ENCODE measurements at places on chromosomes 2 and 18.

GRCh38 chr2:103132536-103133217 is 370.8 kb downstream of the TMEM182 start:
- ATAC-seq: no peak

- peak; percentile 28 for ATAC-seq
These were observed 167.8 kb upstream of the FOSL2 start for GRCh38 chr2:28224648-28225472.

DNA sequence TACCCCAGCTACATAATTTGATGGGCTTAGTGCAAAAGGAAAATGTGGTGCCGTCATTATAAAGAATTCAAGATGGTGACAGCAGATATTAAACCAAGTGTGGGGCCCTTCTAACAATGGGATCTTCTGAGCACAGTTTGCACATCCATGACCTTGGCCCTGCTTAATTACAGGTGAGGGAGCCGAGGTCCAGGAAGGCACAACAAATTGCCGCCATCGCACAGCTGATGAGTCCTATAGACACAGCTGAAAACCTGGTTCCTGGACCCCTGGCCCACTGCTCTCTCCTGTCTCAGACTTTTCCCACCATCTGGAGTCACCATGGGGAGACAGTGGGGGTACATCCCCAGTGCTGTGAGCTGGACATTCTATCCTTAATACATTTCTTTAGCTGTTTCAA is 95.8 kb upstream of the MAP4K3 start:
- no peak for ATAC-seq

GRCh38 chr2:205994344-205994743 is 91.6 kb downstream of the INO80D start:
- ATAC-seq: no peak

DNA sequence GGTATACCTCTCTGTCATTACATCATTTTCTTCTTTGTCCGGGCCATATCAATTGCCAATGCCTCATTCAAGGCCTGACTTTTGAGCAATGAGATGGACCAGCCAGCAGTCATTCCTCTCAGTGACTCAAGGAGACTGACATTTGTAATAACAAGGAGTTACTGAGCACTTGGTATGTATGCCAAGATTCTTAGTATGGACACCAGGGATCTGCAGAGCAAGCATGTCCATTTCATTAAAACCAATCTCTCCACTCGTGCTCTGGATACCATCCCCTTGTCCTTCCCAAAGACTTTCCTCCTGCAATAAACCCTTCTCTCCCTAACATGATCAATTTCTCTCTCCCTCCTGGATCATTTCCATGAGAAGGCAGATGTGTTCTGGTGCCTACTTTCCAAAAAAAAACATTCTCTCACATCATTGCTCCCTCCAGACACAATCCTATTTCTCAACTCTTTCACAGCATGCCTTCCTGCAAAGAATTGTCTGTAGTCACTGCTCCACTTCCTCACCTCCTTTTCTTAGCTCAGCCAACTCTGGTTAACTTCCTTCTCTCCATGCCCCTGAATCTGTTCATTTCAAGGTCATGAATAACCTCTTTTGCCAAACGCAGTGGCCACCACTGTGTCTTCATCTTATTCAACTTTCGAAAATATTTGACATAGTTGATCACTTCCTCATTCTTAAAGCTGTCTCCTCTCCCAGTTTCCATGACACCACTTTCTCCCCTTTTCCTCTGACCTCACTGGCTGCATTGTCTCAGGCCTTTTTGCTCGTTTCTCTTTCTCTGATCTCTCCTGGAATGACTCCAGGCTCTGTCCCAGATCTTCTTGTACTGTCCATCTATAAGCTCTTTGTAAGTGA is 102.8 kb upstream of the CYP1B1 start:
- peak; percentile 41 for ATAC-seq

DNA sequence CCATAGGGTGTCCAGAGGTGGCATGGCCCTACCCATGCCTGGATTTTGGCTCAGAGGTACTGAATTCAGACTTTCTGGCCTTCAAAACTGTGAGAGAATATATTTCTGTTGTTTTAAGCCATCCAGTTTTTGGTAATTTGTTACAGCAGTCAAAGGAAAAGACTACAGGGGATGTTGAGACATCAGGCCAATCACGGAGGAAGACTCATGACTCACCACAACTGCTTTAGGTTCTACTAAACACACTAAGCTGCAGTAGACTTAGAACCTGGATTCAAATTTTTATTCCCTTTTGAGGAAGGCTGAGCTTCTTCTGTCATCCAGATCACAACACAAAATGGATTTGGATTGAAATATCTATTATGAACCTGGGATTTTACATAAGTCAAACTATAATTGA is 12.0 kb upstream of the C2orf66 start:
- ATAC-seq: no peak

- ATAC-seq: no peak
These were observed 23.4 kb upstream of the NEDD4L start for GRCh38 chr18:58020567-58021107.

DNA sequence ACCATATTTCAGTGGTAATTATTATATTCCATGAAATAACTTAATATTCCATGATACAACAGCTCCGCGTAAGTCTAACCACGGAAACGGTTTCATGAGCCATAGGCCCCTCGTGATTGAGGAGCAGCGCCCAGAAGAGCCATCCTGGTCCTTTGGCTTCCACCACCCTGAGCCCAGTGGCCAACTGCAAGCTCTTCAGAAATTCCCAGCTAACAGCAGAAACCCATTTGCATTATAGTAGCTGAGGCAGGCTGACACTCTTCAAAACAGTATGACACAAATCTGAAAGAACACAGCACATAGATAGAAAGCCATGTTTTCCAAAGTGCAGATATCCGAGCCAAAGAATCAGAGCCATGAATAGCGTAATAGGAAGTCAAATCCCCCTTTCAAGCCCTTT is 120.9 kb upstream of the NFATC1 start:
- no peak for ATAC-seq

DNA sequence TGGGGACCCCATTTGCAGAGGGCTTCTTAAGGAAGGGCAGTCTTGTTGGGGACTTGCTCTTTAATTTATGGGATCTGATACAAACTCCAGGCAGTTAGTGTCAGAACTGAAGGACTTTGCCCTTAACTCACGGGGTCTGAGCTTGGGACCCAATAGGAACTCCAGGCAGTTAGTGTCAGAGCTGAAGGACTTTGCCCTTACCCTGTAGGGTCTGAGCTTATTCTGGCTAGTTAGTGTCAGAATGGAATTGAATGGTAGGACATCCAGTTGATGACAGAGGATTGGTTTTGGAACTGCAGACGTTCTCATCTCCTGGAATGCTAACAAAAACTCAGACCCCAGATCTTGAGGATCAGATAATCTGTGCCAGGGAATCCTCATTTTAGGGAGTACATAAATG is 256.9 kb upstream of the COPS8 start:
- no peak for ATAC-seq

DNA sequence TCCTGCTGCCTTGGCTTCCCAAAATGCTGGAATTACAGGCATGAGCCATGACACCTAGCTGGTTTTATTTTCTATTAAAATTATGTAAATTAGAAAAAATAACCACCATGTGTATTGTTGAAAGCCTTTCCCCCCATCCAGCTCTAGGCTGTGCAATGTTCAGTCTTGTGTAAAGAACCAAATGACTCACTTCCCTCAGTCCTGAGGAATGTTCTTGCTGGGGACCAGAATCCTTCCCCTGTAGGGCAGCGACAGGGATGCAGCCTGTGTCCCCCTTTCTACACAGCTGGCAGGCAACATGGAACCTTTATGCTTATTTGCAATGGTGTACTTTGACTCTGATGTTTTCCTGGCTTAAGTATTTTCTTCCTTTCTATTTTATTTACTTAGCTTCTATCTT is 29.4 kb downstream of the AOX1 start:
- peak; percentile 67 for ATAC-seq

DNA sequence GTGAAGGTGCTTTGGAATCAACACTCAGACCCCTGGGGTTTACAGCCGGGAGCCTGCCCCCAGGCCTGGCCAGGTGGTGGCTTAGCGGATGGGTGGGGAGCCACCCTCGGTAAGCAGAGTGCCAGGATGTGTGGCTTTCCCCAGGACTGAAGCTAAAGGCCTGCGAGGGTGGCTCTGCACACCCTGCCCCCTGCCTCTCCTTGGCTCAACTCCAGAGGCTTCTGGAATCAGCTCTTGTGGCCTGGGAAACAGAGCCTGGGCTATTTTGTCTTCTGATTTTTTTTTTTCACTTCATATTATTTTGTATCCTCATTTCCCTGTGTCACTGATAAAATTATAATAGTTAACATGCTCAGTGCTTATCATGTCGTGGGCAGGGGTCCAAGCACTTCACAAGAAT is 79.8 kb downstream of the RHOB start:
- ATAC-seq: no peak

DNA sequence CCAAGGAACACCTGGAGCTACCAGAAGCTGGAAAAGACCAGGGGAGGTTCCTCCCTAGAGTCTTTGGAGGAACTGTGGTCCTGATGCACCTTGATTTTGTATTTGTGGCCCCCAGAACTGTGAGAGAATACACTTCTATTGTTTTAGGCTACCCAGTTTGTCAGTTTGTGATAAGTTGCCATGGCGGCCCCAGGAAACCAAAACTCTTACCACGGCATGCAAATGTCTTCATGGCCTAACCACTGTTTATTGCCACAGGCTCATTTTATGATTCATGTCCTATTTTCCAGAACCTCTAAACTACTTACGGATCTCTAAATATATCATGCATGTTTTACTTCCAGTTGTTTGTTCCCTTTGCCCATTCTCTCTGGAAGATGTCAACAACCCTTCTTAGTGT is 1250.7 kb upstream of the FAM98A start:
- no peak for ATAC-seq

GRCh38 chr18:23499291-23499781 is 4.0 kb upstream of the RMC1 start:
- ATAC-seq: no peak

DNA sequence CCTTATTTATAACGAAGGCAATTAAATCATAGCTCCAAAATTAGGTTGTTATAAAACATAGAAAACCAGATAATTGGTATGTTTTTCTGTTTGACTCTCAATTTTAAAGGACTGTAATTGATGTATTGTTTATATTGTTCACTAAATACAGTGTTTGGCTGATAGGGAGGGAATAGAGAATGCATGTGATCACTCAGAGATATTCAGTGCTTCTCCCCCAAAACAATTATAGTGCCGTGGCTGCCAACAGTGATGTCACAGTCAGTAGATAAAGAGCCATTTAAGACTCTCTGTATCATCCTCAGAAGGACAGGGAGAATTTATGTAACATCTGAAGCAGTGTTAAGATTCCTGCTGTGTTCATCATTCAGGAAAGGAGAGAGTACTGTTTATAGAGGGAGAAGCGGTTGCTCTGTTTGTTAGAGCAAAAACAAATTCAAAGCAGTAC is 69.6 kb downstream of the PHLPP1 start:
- ATAC-seq: peak; percentile 61

- ATAC-seq: no peak
These were observed 674.8 kb upstream of the ZEB2 start for GRCh38 chr2:145194673-145195072.
